GM10248 (cell line): ENCODE measurements at places on chromosomes 7 and 10.

DNA sequence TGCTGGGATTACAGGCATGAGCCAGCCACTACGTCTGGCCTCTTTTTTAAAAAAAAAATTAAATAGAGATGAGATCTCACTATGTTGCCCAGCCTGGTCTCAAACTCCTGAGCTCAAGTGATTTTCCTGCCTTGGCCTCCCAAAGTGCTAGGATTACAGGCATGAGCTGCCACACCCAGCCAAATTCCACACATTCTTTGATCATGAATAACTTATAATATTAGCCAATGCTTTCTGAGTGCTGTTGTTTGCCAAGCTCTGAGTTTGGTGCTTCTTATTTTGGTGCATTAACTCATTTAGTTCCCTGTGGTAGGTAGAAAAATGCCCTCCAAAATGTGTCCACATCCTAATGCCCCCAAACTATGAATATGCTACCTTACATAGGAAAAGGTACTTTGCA lies 47.2 kb upstream of the MKI67 start:
- no peak for DNase-seq

GRCh38 chr10:6678211-6678803 lies 98.2 kb upstream of the PRKCQ start:
- peak; percentile 27 for DNase-seq

DNA sequence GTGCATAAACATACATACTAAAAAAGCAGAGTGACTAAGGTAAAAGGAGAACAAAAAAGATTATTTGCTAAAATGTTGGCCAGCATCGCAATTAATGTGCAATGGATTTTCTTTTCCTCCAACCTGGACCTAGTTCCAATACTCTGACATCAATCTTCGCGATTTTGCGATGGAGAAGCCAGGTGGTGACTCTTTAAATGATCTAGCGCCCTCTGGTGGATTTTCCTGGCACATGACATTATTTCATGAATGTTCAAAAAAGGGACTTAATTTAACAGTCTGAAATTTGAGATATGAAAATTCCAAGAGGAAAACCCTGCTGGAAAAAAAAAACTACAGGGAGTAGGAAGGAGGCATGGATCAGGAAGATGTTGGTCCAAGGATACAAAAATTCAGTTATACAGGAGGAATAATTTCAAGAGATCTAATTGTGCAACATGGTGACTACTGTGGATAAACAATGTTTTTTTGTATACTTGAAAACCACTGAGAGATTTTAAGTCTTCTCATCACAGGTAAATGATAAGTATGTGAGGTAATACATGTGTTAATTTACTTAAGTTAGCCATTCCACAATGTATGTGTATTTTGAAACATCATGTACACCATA lies 4.3 kb upstream of the KCNMA1 start:
- peak; percentile 62 for DNase-seq

DNA sequence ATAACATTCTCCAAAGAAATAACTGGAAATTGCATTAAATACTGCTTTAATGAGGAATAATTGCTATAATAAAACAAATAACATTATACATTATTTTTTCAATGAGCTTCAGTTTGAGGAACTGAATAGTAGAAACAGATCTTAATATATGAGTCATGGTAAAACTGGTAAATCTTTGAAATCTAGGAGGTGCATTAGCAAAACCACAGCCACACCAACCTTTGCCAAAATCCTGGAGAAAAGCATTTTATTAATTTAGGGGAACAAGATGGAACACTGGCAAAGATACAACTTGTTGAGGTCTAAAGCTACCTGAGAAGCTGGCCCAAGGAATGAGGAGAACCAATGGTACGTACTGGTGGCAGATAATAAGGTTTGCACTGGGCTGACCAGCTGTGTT lies 5.4 kb upstream of the ASL start:
- no peak for DNase-seq

DNA sequence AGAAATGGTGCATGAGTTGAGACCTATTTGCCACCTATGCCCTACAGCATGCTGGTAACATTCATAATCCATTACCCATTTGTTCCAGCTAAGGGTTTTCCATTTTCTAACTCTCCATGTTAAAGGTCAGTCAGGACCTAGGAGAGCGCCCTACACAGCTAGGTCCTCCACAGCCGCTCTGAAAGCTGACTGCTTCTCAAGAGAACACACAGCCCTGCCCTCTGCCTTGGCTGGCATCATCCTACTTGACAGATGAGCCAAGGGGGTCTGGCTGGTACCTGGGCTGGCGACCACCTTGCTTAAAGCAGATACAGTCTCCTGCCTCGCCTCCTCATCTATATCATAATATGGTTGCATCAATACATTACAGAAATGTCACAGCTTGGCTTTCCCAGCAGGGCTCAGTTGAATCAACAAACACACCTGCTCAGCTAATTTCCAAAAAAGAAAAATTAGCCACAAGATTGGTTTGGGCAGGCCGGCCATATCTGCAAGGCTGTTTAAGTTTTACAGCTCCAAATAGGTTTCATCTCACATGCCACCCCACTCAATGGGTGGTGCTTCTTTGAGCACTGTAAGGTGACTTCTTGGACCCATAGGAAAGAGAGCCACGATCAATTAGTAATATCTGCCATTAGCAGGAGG lies 17.3 kb downstream of the TLL2 start:
- no peak for DNase-seq

GRCh38 chr7:95199779-95200558 lies 124.4 kb downstream of the PON1 start:
- peak; percentile 27 for DNase-seq

GRCh38 chr10:31018356-31018750 lies 13.3 kb downstream of the ZNF438 start:
- no peak for DNase-seq

GRCh38 chr10:119396008-119396708 lies 146.4 kb downstream of the RGS10 start:
- DNase-seq, result peak; percentile 61

- no peak for DNase-seq
Measured at GRCh38 chr10:73588656-73589055, 2.5 kb downstream of the USP54 start.

GRCh38 chr10:65793738-65794425 lies 1132.0 kb upstream of the LRRTM3 start:
- DNase-seq, result no peak

GRCh38 chr10:53699231-53699630 lies 926.6 kb upstream of the MBL2 start:
- no peak for DNase-seq

DNA sequence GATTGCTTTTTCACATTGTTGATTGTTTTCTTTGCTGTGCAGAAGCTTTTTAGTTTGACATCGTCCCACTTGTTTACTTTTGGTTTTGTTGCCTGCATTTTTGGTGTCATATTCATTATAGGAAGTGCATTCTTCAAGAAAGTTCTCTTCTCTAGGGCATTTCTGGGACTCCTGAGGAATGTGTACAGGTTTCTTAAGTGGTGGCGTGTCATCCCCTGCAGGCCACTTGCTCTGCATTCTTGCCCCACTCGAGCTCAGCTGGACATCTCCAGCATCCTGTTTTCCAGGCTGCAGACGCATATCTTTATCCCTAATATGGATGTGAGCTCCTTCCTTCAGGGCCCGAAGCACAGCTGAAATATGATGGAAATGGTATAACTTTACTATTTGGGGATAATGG lies 255.6 kb upstream of the HABP2 start:
- no peak for DNase-seq

GRCh38 chr7:110507832-110508231 lies 583.1 kb upstream of the LRRN3 start:
- DNase-seq, result no peak

DNA sequence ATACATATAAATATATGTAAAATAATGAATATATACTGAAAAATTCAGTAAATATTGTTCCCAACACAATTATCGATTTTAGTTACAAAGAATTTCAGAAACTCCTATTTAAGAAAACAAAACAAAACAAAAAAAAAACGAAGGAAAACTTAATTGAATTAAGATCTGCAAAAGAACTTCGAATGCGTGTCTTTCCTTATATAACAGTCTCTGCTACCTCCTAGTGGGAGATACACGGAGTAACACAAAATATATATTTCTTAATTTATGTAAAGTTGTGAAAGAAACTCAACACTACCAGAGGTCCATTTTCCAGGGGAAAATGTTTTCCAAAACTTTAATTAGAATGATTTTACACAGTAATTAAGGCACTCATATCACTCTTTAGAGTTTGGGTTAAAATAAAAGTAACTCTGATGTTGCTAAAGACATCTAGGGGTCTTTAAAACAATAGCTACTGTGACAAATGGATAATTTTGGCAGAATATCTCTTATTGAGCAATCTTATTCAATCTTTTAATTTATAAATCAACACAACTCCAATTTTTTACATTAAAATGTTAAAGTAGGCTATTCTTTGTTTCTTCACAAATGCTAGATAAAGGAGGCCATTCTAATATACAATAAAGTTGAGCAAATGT lies 41.6 kb downstream of the NEBL start:
- DNase-seq, result no peak

DNA sequence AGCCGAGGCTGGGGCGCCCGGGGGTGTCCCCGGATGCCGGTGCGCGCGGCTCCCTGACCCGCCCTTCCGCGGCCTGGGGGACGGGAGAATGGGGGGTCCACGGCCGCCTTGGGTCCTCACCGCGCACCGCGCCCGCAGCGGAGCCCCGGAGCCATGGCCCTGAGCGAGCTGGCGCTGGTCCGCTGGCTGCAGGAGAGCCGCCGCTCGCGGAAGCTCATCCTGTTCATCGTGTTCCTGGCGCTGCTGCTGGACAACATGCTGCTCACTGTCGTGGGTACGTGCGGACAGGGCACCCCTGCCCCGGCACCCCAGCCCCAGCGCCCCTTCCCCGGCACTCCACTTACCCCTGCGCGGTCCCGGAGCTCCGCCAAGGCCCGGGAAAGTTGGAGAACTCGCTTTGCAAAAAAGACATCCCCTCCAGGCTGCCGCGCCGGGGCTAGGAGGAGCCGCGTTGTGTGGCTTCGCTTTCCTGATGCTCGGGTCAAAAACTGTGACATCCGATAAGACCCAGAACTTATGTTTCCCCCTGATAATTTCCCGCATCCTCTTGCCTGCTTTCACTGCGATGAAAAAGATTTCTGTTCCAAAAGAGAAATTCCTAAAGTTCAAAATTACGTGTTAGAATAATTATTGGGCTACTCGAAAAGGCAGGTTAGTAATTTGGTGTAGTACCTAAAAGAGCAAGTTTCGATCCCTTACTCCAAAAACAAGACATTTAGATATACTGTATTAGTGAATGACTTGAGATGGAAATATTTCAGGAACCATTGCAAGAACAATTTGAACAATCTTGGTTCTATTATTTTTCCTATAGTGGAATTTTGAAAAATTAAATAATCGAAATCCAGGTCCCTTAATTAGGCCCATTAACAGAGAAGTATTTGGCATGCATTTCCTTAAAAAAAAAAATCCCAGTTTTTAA lies 888 bp downstream of the SLC18A2 start:
- no peak for DNase-seq

DNA sequence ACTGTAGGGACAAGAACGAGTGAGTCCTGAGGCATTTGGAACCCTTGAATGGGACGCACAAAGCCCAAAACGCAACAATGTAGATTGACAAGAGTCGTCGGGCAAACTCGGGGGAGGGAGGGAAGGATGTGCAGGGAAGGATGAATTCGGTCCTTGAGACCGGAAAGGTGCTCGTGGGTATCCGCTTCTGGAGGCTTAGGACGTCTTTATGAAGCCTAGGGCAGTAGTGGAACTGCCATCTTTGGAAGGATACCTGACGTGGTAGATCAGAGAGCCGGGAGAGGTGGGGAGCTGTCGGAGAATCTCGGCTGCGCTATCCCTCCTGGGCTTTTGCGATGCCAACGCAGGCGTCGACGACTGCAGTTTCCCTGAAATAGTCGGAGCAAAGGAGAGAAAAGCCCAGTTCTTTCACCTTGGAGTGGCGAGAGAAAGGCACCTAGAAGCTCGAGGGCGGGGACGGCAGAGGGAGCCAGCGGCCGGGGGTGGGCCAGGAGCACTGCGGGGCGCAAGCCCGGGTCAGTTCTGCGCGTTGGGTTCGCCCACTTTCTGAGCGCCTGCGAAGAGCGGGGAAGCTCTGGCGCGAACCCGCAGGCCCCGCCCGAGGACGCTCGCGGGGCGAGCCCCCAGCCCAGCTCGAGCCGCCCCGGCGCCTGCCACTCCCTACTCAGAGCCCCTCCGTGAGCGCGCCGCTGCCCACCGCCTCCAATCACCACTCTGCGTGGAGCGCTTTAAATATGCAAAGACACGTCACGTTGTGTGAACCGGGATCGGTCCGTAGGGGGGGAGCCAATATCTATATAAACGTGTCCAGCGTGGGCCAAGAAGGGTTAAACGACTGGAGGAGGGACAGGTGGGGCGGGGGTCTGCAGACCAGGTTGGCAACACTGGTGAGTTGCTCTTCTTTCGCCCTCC lies at the start of gene CYP26C1:
TSS of gene CYP26C1 (plus strand) at position 824 of the 912 bp plus-strand sequence. CDS start 466 bp downstream, outside the sequence.
- no peak for DNase-seq

GRCh38 chr10:127428385-127428980 lies 120.6 kb upstream of the NPS start:
- no peak for DNase-seq

GRCh38 chr10:49158404-49158803 lies 24.6 kb upstream of the FAM170B start:
- no peak for DNase-seq

- DNase-seq, result no peak
Measured at GRCh38 chr7:24201226-24201625, 82.8 kb upstream of the NPY start.

DNA sequence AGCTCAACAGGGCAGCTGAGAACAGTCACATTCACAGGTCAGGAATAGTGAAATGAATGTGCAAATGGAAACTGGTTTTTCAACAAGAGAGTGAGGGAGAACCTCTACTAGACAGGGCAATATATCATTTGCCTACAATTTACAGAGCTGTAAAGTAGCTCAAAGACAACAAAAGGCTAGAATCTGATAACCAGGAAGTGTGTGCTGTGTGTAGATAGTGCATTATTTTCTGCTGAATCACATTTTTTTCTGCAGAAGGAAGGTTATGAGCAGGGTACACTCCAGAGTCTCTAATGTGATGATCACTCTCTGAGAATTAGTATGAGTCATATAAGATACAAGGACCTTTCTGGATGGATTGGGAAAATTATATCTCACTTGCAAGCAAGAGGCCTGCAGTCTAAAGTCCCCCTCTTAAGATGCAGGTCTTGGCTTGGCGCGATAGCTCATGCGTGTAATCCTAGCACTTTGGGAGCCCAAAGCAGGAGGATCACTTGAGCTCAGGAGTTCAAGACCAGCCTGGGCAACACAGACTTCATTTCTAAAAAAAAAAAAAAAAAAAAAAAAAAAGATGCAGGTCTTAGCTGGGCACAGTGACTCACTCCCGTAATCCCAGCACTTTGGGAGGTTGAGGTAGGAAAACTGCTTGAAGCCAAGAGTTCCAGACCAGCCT lies 59.9 kb upstream of the COBL start:
- DNase-seq, result no peak

- DNase-seq, result no peak
Measured at GRCh38 chr7:36663481-36663880, 60.8 kb downstream of the AOAH start.

- DNase-seq, result no peak
Measured at GRCh38 chr7:90771281-90771680, 175.2 kb downstream of the CDK14 start.

DNA sequence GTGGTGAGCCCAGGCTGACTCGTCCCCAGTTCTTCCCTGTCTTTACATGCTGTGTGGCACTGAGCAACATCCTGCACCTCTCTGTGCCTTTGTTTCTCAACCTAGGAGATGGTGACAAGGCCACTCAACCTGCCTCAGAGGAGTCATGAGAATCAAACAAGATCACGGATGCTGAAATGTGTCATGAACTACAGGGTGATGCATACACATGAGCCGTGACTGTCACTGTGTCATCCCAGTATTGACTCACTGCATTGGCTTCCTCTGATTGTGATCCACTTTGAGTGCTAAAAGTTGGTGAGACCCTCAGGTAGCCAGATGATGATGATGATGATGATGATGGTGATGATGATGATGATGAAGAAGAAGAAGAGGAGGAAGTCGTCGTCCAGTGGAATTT lies 11.5 kb downstream of the C10orf71 start:
- DNase-seq, result no peak
